ENCODE measurements at places on chromosomes 5 and 9. TPM values are rescaled to one million over a fixed set of nuclear protein-coding genes. Genes with fewer than 3 reads are reported as not detected.

CYSRT1 gene
- polyA plus RNA-seq = 0.80 TPM

PSIP1 gene
- 7.8 TPM for polyA plus RNA-seq

AHRR gene
- 0.24 TPM for polyA plus RNA-seq

IFNA2 gene
- polyA plus RNA-seq = not detected

TUSC1 gene
- polyA plus RNA-seq = 5.6 TPM

DNA sequence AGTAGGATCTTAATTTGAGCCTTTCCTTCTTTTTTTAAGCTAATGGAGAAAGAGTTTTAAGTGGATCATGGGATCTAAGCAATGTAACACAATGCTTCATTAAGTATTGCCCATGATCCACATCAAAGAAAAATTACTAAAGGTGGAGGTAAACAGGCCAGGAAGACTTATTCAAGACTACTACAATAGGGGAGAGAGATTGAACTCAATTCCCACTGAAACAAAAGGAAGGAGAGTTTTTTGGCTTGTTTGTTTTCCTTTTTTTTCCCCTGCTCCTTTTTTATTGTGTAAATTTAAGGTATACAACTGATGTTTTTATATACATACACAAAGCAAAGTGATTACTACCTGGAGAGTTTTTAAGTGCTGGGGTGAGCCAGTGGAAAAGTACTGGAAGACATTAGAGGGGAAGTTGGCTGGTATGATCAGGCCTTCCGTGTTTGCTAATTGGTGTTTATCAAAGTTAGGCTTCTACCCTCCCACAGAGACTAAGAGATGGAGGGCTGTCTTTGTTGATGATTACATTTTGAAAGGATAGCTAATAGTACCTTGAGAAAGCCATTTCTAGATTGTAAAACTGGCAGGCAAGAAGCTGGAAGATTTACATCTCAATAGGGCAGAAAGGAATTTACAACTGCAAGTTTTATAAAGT lies 262.7 kb downstream of the CHSY3 start:
- no peak for DNase-seq
- no peaks in the 10 kb centered on the region for H3K36me3 ChIP-seq

- H3K27ac ChIP-seq = no peak overlapping the region
- no peaks in the 10 kb centered on the region for H3K36me3 ChIP-seq
- no peaks in the 10 kb centered on the region for H3K27me3 ChIP-seq
Observed at GRCh38 chr5:164610374-164610773, 1105.0 kb downstream of the MAT2B start.

- no peaks in the 10 kb centered on the region for H3K27me3 ChIP-seq
- no peak overlapping the region for H3K4me3 ChIP-seq
- H3K27ac ChIP-seq = no peak overlapping the region
- no peak for DNase-seq
Observed at GRCh38 chr5:145718956-145719355, 116.2 kb downstream of the PRELID2 start.

DNA sequence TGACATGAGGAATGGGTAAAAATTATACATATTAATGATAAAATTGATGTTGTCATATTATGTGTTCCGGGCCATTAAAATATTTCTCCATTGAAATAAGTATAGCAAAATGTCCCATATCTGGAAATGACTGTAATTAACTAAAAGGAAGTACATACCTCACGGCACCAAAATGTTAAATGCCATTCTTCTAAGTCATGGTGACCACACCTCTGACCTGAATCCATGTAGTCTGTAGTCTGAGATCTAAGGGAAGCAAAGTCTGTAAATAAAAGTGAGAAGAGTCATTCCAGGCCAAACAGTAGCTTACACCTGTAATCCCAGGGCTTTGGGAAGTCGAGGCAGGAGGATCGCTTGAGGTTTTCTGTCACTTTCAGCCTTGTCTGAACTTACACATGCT lies 8.7 kb upstream of the GDA start:
- DNase-seq = peak; percentile 25
- no peak overlapping the region for H3K27ac ChIP-seq
- H3K4me1 ChIP-seq = peaks cover 21% of the 10 kb centered on the region
- no peaks in the 10 kb centered on the region for H3K27me3 ChIP-seq
- H3K4me3 ChIP-seq = no peak overlapping the region

GRCh38 chr9:13430368-13431221 lies 151.1 kb upstream of the MPDZ start:
- H3K4me1 ChIP-seq = peaks cover 7% of the 10 kb centered on the region
- DNase-seq = no peak
- no peak overlapping the region for H3K27ac ChIP-seq
- peak overlapping the region; percentile 38 for H3K4me3 ChIP-seq
- no peaks in the 10 kb centered on the region for H3K36me3 ChIP-seq
- no peaks in the 10 kb centered on the region for H3K27me3 ChIP-seq

DNA sequence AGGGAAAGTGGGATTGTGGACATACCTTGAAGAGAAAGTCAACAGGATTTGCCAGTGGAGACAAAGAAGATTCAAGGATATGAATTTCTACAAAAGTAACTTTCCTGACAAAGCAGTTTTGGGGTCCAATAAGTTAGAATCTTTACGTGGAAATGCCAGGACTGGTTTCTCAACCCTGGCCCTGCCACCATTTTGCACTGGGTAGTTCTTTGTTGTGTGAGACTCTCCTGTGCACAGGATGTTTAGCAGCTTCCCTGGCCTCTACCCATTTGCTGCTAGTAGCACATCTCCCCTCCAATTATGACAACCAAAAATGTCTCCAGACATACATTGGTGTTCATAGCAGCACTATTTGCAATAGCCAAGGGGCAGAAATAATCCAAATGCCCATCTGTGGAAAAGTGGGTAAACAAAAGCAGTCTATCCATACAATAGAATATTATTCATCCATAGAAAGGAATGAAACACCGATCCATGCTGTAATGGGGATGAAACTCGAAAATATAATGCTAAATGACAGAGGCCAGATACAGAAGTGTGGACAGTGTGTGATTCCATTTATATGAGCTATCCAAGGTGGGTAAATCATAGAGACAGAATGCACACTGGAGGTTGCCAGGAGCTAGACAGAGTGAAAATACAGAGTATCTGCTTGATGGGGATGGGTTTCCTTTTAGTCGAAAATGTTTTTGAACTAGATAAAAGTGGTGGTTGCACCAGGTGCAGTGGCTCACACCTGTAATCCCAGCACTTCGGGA lies 91.4 kb downstream of the NSUN2 start:
- H3K27me3 ChIP-seq = no peaks in the 10 kb centered on the region
- H3K36me3 ChIP-seq = no peaks in the 10 kb centered on the region
- H3K27ac ChIP-seq = no peak overlapping the region
- no peaks in the 10 kb centered on the region for H3K4me1 ChIP-seq
- no peak overlapping the region for H3K4me3 ChIP-seq
- DNase-seq = no peak

DNA sequence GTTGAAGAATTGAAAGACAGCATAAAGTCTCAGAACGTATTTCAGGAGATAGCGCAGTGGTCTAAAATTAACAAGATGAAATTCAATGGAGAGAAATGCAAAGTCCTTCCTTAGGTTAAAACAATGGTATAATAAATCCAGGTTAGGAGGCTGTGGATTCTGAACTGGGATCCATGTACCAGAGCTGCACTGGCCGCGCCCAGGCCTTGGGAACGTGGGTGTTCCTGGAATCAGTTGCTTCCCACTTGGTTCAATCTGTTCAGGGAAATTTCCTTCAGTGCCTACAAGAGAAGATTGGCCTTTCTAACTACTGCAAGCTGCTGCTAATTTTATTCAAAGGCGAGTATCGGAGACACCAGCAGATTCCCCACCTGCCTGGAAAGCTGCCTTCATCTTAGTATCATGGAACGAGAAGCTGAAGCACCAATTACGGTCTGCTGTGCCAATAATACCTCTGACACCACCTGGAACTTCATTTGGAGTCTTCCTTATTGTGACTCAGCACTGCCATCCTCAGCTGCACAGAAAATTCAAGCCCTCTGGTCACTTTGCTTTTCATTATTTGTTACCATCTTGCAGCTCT lies 14.3 kb upstream of the CTNND2 start:
- no peaks in the 10 kb centered on the region for H3K27me3 ChIP-seq
- no peak overlapping the region for H3K4me3 ChIP-seq
- no peaks in the 10 kb centered on the region for H3K36me3 ChIP-seq
- H3K4me1 ChIP-seq = no peaks in the 10 kb centered on the region
- no peak overlapping the region for H3K27ac ChIP-seq

- H3K27me3 ChIP-seq = no peaks in the 10 kb centered on the region
- no peak overlapping the region for H3K27ac ChIP-seq
- H3K4me1 ChIP-seq = no peaks in the 10 kb centered on the region
- H3K4me3 ChIP-seq = no peak overlapping the region
Observed at GRCh38 chr5:2399096-2399495, 352.4 kb downstream of the IRX2 start.

GRCh38 chr5:127089191-127089590 lies 15.9 kb upstream of the C5orf63 start:
- no peak overlapping the region for H3K4me3 ChIP-seq
- H3K4me1 ChIP-seq = peaks cover 9% of the 10 kb centered on the region
- DNase-seq = no peak
- H3K36me3 ChIP-seq = no peaks in the 10 kb centered on the region
- no peaks in the 10 kb centered on the region for H3K27me3 ChIP-seq
- H3K27ac ChIP-seq = no peak overlapping the region

DNA sequence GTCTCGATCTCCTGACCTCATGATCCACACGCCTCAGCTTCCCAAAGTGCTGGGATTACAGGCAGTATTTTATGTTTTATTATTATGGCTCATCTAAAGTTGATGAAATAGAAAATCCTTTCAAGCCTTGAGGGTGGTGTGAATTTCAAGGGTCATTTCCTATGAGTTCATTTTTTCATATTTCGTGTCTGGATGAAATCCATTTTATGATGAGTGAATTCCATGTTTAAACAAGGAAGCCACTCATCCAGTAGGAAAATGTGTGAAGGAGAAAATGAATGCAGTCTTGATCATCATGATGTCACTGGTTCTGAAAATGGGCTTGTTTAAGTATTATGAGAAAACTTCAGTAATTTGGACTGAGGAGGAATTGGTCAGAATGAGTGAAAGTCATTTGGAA lies 74.6 kb upstream of the ZSWIM6 start:
- peaks cover 13% of the 10 kb centered on the region for H3K4me1 ChIP-seq
- no peak overlapping the region for H3K27ac ChIP-seq
- no peaks in the 10 kb centered on the region for H3K36me3 ChIP-seq
- H3K4me3 ChIP-seq = no peak overlapping the region
- H3K27me3 ChIP-seq = no peaks in the 10 kb centered on the region

DNA sequence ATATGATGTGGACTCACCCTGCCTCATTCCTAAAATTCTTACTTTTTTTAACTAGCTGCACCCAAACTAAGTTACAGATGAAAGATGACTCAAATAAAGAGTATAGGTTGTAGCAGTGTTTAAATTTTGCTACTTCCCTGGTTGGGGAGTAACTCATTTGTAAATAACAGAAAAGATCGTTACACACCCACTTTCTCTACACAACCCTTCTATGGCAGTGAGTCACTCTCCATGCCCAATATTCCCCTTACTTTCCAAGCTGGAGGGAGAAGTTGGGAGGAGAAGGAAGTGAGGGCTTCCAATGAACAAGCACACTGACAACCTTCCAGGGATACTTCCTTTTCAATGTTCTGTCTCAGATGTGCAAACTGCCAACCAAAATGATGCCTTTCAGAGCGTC lies 1.9 kb downstream of the RASEF start:
- H3K4me1 ChIP-seq = peaks cover 11% of the 10 kb centered on the region
- no peak overlapping the region for H3K4me3 ChIP-seq
- H3K27me3 ChIP-seq = peaks cover 17% of the 10 kb centered on the region
- H3K27ac ChIP-seq = no peak overlapping the region

DNA sequence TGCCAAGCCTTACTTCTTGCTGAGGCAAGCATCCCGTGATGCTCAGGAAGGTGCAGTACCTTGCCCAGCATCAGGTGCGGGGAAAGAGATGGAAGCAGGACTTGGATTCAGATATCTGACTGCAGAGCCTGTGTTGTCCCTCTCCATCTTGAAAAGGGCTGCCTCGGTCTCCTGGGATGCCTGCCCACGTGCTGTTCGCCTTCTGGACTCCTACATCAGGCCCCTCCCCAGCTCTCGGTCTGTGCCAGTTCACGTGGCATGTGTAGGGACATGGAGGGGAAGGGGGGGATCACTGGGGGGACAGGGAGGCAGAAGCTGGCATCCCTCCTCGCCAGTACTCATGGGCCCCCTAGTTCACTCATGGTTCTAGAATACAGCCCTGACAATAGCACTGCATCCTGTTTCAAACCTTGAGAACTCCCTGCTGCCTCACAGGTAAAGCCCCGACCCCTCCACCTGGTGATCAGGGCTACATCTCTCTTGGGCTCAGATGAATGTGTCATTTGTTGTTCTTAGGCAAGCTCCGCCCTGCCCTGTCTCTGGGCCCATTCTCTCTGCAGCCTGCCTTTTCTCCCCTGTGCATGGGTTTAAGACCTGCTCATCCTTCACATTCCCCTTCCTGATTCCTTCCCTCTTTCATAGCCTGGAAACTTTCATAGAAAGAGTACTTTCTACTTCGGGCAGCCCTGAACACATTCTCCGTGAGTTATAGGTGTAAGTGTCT lies 38.9 kb upstream of the SLC25A51 start:
- DNase-seq = no peak
- H3K4me3 ChIP-seq = no peak overlapping the region
- H3K27me3 ChIP-seq = no peaks in the 10 kb centered on the region

GRCh38 chr9:92714787-92715487 lies 45.0 kb upstream of the IPPK start:
- peaks cover 44% of the 10 kb centered on the region for H3K4me1 ChIP-seq
- no peak overlapping the region for H3K4me3 ChIP-seq
- no peaks in the 10 kb centered on the region for H3K27me3 ChIP-seq
- H3K27ac ChIP-seq = peak overlapping the region; percentile 87
- peaks cover 51% of the 10 kb centered on the region for H3K36me3 ChIP-seq

DNA sequence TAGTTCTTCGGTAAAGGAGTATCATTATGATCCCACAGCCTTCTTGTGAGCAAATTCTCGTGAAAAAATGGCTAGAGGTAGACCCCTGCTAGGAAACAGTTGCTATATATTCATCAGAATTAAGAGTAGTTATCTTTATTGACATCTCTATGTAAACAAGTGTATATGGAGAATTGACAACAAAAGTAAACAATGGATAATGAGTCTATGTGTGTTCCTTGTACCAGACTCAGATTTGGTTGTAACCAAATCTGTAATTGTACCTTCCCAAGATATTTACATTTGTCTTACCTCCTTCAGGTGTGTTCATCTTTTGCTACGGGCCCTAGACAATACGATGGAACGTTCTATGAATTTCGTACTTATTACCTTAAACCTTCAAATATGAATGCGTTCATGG lies 2.1 kb downstream of the NIPSNAP3B start:
- no peak overlapping the region for H3K4me3 ChIP-seq
- H3K4me1 ChIP-seq = no peaks in the 10 kb centered on the region
- DNase-seq = no peak
- no peaks in the 10 kb centered on the region for H3K27me3 ChIP-seq
- no peak overlapping the region for H3K27ac ChIP-seq

DNA sequence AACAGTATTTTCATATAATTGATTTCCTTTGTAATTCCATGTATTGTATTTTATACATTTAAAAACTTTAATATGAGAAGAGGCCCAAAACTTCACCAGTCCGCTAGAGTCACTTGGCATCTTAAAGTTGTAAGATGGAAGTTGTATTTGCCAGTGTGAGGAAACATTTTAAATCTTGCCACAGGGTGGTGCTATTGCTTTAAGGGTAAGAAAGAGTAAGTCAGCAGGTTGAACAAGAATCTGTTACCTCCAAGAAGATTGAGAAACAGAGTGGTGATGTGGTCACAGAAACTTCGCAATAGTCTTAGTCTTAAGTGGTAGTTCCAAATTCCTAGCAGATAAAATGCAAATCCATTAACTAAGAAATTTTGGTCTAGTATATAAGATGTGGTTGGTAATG lies 39.8 kb upstream of the RANBP6 start:
- DNase-seq = peak; percentile 91
- H3K4me3 ChIP-seq = no peak overlapping the region
- no peaks in the 10 kb centered on the region for H3K36me3 ChIP-seq

GRCh38 chr5:81516091-81516490 lies 122.2 kb upstream of the ACOT12 start:
- no peaks in the 10 kb centered on the region for H3K27me3 ChIP-seq
- no peak overlapping the region for H3K27ac ChIP-seq
- no peaks in the 10 kb centered on the region for H3K36me3 ChIP-seq
- no peak for DNase-seq
- H3K4me1 ChIP-seq = no peaks in the 10 kb centered on the region

All from keratinocyte (primary cell).